ENCODE measurements at places on chromosomes 2 and 18.

- DNase-seq, result no peak
Measured at GRCh38 chr2:152825834-152826233, 107.4 kb downstream of the ARL6IP6 start.

- no peak for DNase-seq
Measured at GRCh38 chr2:279956-280649, 7.8 kb downstream of the ALKAL2 start.

DNA sequence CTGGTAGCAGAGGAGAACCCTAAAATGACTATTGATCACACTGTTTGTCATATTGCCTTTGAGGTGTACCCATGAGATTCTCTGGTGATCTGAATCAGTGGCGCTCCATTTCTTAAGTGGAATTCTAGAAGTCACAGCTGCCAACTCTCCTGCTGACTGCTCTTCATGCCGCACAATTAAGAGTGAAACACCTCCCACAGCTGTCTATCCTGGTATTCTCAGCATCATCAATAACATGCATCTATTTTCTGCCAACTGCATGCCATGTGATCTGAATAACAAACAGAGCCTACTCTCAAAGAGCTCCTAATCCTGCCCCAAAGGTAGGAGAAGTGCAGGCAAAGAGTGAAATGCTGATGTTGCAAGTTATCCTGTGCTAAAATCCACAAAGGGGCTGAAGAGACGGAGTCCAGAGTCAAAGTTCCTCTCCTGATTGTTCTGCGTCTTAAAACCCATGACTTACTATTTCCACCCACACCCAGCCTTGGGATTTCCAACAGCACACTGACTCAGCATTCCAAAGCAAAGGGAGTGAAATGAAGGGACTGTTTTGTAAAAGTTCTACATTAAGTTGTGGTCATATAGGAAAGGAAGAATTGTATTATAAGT lies 13.7 kb upstream of the DAPL1 start:
- DNase-seq, result peak; percentile 91

DNA sequence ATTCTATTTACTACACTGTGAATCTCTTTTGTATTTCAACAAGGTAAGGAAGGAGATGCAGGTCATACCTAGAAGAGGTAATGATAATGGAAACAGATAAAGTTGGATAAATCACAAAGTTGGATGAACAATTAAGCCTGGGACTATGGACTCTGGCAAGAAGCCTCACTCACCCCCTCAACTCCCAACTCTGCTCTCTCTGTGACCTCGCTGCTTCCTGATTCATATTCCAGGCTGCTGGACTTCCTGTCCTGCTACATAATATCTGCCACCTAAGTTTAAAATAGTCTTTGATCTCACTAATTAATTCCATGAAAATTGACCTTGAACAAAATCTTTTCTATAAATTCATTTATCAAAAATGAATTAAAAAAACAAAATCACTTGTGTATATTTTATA lies 215.3 kb downstream of the CALCRL start:
- DNase-seq, result no peak

GRCh38 chr2:67039517-67040103 lies 357.5 kb upstream of the ETAA1 start:
- no peak for DNase-seq

DNA sequence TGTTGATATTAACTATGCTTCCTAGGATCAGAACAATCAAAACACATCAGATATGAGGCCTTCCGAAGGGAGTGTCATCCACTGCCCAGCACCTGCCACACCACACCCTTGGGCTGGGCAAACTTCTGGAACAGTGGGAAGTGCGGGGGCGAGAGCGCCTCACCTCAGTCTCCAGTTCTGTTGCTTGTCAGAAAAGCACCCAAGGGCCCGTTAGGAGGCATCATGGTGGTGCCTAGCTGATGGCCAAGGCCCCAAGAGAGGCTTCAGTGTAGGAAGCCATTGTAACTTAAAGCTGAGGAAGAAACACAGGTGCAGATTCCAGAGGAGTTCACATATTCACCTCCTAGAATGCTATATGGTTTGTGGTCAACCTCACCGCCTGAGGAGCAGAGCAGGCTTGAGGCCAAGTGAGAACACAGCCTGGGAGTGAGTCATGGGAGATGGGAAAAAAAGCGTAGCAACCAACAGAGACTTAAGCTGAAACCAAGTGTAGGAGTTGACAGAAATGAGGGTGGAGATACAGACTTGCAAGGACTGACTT lies 85.1 kb upstream of the ATL2 start:
- DNase-seq, result peak; percentile 86

GRCh38 chr2:36731941-36732672 lies 35.6 kb downstream of the VIT start:
- DNase-seq, result peak; percentile 57

DNA sequence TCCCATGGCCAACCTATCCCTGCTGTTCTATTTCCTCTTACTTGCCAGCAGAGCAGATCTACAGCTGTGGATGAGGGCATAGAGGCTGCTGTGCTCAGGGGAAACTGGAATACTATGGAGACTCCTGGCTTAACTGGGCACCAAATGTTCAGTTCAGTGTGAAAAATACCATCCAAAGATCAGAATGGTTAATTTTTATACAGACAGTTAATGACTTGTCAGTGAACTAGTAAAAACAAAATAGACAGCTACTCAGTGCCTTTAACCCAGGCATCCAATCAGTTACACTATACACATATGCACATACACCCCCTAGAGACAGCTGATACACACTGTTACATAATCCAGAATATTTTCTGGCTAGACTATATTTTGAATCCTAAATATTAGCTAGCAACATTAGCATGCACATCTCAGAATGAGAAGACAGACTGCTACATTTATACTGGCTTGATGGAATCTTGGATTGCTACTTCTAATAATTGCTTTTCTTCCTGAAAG lies 59.1 kb upstream of the WIPF1 start:
- DNase-seq, result no peak

GRCh38 chr2:177044671-177045070 lies 167.9 kb upstream of the HNRNPA3 start:
- no peak for DNase-seq
